ENCODE measurements at places on chromosomes 6 and 20. TPM values are rescaled to one million over a fixed set of nuclear protein-coding genes. Genes with fewer than 3 reads are reported as not detected.

The CTAGE9 gene
- not detected for polyA plus RNA-seq

The FANCE gene
- polyA plus RNA-seq: 5.4 TPM

The TPX2 gene
- 101 TPM for polyA plus RNA-seq

The C20orf202 gene
- 0.17 TPM for polyA plus RNA-seq

The CLVS2 gene
- 0.14 TPM for polyA plus RNA-seq

The CD24 gene
- polyA plus RNA-seq: 1,373 TPM

The RNF144B gene
- 4.2 TPM for polyA plus RNA-seq

The HRH3 gene
- polyA plus RNA-seq: 1.5 TPM

The MYLK2 gene
- polyA plus RNA-seq: 0.23 TPM

The PAK5 gene
- polyA plus RNA-seq: 0.57 TPM

The METTL24 gene
- polyA plus RNA-seq: not detected

The MOG gene
- 0.49 TPM for polyA plus RNA-seq

The SYCP2L gene
- 10.5 TPM for polyA plus RNA-seq
